Transverse colon (tissue), 4 donors: ENCODE measurements at places on chromosomes 1 and 21. TPM values are rescaled to one million over a fixed set of nuclear protein-coding genes. Genes with fewer than 3 reads are reported as not detected.
A peak's percentile ranks its signal among the peaks of the same experiment; 100 is the strongest.

DNA sequence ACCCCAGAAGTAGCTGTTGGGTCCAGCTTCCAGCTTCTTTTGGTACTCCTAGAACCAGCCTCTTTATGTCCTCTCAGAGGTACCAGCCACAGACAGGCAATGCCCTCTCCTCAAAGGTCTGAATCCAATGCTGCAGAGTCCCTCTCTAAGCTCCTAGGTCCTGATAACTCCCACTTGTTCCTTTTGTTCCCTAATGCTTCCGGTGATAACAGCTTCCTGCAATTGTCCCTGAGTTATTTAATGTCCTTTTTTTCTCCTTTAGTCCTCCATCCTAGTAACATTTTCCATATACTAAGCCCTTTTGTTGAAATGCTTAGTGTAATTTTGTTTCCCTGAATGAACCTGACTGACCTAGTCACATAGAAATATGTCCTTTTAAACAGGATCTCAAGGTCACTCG is 201.7 kb upstream of the BEND5 start:
- DNase-seq = no peak

DNA sequence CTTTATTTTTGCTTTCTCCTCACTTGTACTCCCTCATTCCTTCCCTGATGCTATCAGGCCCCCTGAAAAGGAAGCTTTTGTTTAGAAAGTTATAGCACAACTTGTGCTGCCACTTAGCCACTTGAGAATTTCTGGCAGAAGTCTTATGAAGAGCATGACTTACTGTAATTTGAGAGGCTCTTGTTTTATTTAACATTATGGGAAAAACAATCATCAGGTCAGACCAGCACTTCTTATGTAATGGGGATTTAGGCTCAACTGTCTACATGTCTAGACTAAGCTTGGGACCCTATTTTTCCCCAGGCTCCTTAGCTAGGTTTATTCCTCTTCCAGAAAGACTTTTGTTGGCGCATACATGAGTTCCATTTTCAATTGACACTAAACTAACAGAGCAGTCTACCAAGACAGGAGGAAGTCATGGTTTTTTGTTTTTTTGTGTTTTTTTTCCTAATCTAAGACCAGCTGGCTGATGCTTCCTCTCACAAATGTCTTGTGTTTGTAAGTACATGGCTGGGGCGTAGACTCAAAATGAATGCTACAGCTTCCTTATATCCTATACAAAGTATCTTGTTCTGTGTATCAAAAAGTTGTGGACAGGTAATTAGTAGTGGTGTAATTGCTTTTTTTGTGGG is 31.5 kb downstream of the TNFSF4 start:
- no peak for DNase-seq

DNA sequence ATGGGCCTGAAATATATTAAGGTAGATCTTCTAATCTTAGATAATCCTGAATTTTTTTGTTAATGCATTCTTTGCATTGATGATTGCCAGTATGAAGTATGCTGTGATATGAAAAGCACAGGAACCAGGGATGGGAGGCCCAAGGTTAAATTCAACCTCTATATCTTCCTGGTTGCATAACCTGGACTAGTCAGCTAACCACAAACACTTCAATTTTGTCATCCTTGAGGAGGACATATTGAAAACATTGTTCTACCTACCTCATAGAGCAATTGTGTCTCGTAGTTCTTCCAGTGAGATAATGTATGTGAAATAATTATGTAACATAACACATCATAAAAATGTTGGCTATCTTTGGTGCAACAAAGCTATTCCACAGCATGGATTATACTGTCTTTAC is 25.6 kb downstream of the PDC start:
- no peak for DNase-seq

GRCh38 chr21:25732091-25732760 is 2.5 kb downstream of the ATP5PF start:
- no peak for DNase-seq

GRCh38 chr1:147748676-147749350 is 11.6 kb downstream of the GJA5 start:
- DNase-seq = no peak

GRCh38 chr1:111656086-111657017 is 36.8 kb downstream of the RAP1A start:
- peak; percentile 26 for DNase-seq

GRCh38 chr1:202144402-202145067 is at the start of gene ARL8A:
ARL8A (minus strand) TSS chr1:202144737; CDS start chr1:202144572, 165 bp downstream.
- DNase-seq = peak; percentile 80

OR10Z1 gene
- not detected for total RNA-seq

TSSK3 gene
- not detected for total RNA-seq
